ENCODE measurements at places on chromosomes 13 and 19.

GRCh38 chr13:95470574-95471366 lies 81.8 kb upstream of the CLDN10 start:
- DNase-seq = no peak

GRCh38 chr19:7921302-7921966 lies 1.3 kb downstream of the SNAPC2 start:
- DNase-seq = no peak

- no peak for DNase-seq
Measured at GRCh38 chr19:10568062-10568825, 535 bp downstream of the CDKN2D start.

DNA sequence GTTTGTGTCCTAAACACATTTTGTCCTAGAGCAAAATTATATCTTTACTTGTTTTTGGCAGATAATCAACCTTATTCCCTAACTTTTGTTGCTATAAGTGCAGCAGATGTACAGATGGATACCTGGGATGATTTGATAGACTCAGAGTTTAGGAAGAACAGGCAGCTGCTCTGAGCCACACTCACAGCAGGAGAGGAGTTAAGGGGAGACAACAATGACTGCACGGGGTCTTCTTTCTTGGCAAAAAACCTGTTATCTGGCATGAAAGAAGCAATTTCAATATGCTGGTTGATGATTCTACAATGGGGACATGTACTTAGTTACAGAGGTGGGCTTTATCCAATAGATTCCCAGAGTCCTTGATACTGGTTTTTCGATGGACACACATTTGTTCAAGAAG lies 258.9 kb upstream of the PCDH9 start:
- DNase-seq = no peak

DNA sequence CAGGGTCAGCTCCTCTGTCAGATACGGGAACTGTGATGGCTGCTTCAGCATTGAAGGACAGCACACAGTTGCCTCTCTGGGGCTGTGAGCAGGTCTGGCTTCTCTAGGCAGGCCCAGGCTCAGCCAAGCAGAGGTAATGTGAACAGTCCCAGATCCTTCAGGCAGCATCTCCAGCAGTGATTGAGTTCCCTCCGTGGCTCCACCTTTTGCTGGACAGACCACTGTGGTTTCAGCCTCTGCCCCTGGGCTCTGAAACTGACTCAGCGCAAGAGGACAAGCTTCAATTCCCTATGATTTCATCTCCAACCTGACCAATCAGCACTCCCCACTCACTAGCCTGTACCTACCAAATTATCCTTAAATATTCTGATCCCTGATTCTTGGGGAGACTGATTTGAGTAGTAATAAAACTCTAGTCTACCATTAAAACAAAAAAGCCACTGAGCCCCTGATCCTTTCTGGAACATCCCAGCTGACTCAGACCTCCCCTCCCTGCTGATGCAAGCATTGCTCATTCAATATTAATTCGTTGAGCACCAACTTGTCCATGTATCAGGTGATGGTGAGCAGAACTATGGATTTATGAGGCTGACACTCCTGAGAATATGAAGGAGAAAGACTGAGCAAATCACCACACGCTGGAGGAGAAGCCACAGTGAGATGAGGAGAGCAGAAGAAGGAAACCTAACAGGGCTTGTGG lies 16.7 kb downstream of the GSX1 start:
- no peak for DNase-seq

DNA sequence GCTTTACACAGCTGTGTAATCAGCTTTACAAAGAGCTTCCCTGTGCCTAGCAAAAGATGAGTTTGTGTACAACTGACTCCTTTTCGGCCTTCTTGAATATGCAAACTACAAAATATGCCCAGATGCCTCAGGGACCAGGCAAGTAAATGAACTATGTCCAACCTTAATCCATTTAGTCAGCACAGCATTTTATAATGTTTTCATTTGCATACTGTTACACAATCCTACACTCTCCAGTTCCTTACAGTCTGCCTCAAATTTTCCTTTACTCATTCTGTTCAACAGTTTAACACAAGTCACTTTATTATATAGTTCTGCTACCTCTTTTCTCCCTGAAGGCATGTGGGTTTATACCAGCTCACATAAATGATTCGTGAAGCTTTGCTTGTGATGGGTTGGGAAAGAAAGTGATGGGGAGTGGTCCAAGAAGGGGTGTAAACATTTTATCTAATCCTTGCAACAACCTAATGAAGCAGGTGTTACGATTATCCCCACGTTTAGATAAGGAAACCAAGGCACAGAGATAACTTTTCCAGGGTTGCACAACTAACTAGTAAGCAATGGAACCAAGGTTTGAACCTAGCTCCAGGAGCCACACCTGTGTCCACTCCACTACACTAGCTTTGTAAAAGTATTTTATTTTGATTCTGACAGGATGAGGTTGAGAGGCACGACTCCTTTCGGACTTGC lies 3.3 kb upstream of the USP12 start:
- DNase-seq = peak; percentile 30

DNA sequence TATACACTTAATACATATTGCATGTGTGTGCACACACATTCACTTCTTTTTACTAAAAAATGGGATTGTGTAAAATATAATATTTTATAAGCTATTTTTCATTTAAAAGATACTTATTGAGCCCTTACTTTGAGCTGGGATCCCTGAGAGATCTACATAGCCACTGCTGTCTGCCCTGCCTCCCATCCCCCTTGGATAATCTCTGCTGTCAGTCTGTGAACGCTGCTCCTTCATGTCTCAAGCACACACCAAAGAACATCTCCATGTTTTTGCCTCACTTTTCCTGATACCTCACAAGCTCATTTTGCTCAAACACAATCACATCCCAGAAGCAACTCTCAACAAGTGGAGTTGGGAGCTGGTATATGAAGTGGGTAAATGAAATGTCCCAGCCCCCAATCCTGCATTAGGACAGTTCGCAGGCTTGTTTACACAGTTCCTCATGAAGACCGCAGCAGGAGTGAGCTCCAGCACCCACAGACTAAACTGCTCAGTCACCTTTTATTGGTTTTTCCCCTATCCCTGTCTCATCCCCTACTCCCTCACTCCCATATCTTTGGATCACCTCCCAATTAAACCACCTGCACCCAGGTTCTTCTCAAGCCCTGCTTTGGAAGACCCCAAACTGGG lies 108.3 kb upstream of the FRY start:
- DNase-seq = no peak

- no peak for DNase-seq
Measured at GRCh38 chr13:44407379-44407778, 33.8 kb downstream of the SERP2 start.

DNA sequence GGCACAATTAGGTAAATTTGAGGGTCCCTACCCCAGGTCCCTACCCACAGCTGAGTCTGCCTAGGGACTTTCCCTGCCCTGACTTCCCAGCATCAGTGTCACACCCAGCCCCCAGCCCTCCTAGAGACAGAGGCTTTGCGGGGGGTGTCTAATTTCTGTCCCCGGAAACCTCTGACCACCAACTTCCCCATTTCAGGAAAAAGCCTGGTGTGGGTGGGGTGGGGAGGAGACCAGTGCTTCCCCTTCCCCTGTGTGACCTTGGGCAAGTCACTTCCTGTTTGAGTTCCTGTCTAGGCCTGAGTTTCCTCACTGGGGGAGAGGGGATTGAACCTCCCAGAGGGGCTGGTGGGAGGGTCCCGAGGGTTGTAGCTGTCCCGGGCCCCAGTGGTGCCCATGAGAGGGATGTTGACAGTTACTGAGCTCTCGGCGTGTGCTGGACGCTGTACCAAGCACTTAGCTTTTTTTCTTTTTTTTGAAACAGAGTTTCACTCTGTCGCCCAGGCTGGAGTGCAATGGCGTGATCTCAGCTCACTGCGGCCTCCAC lies 7.9 kb downstream of the VASP start:
- DNase-seq = peak; percentile 93

DNA sequence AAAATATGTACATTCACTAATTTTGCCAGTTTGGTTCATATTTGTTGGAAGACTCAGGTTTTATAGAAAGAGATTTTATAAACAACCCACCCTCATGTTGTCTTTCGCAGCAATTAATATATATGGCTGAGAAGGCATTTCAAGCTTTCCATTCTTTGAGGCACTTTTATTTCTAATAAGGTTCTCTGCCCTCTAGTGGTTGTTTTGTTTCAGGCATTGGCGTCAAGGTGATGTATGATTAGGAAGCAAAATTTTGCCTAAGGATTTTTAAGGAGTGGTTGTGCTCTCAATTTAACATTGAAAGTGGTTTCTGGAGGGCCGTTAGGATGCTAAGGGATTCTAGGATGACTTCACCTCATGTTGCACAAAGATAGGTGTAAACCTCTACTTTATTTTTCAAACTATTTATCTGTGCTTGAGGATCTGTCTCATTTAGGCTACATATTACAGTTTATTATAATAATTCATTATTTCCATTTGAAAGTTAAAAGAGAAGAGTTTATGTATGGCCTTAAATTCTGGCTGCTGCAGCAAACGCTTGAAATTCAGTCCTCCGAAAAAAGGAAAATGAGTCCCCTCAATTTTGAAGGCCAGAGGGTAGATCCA lies 35.9 kb downstream of the OXGR1 start:
- no peak for DNase-seq

DNA sequence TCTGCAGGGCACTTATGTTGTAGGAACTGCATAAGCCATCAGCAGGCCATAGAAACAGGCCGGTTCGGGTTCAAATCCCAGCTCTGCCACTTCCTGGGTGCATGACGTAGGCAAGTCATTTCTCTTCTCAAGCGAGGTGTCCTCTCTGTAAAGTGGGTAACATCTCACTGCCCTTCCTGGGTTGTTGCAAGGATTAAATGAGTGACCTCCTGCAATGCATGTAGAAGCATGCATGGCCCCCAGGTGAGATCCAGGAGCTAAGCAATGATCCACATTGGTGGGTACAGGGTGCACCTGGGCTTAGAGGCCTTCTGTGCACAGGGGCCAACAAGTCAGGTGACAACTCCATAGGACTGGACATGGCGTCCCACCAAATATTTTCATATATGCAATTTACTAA lies 13.8 kb downstream of the PHLDB3 start:
- no peak for DNase-seq

DNA sequence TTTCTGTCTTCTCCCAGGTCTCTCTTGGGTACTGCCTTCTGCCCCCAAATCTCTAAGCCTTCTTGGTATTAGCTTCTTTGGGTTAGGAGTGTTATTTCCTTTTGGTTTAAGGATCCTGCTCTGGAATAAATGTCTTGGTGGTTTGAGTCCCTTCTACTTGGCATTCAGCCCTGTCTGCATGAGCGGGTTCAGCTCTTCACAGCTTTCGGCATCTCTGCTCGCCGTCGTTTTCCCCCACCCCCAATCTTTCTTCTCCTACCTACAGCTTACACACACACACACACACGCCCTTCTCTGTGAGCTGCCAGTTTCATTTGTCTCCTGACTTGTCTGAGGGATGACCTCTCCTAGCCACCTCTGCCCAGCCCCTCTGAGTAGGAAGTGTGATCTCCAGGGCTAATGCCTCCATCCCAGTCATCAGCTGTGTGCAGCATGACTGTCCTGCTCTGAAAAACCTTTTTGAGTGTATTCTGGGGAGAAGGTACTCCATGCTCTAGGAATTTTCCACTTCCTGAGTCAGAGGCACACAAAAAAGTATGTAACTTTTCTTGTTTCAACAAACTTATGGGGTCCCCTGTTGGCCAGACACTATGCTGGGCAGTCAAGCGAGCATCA lies 4.7 kb downstream of the CNOT3 start:
- no peak for DNase-seq

- DNase-seq = no peak
Measured at GRCh38 chr19:4060621-4061177, 6.0 kb downstream of the ZBTB7A start.

GRCh38 chr13:40438999-40439797 lies 227.2 kb downstream of the FOXO1 start:
- DNase-seq = no peak

DNA sequence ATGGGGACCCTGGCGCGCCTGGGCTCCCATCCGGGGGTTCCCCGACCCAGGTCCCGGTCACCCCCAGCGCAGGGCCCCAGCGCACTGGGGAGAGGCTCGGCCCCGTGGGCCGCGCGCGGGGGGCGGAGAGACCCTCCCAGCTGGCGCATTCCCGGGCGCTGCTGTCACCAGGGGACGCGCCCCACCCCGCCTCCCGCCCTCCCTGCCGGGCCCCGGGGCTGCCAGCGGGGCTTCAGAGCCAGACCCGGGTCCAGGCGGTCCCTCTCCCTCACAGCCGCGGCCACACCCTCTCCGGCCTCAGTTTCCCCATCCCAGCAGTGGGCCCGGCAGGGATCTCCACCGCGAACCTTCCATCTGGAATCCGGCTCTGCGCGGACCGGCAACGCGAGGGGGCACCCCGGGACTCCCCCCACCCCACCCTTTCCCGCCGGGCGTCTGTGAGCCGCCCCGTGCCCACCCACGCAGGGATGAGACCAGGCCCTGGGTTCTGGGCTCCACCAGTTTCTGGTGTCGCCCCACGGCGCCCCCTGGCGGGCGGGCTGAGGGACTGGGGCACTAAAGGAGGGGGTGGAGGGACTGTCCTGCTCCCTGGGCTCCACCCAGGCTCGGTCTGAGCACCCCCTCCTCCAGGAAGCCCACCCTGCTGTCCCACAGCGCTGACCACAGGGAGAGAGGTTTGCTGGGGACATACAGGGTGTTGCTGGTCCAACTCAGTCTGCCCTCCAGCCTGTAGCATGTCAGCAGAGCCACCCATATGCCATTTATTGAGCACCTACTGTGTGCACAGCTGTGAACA lies 878 bp upstream of the ADAMTSL5 start:
- DNase-seq = no peak
